Muscle of leg (tissue), 16 donors: ENCODE measurements at places on chromosomes 6 and 20. TPM values are rescaled to one million over a fixed set of nuclear protein-coding genes. Genes with fewer than 3 reads are reported as not detected.

- no peak overlapping the region for H3K4me3 ChIP-seq
- H3K27ac ChIP-seq = no peak overlapping the region
- H3K27me3 ChIP-seq = no peaks in the 10 kb centered on the region
- no peaks in the 10 kb centered on the region for H3K36me3 ChIP-seq
Measured at GRCh38 chr6:133743621-133744020, 145.3 kb upstream of the TCF21 start.

PRSS35 gene
- 102 TPM for total RNA-seq

DNA sequence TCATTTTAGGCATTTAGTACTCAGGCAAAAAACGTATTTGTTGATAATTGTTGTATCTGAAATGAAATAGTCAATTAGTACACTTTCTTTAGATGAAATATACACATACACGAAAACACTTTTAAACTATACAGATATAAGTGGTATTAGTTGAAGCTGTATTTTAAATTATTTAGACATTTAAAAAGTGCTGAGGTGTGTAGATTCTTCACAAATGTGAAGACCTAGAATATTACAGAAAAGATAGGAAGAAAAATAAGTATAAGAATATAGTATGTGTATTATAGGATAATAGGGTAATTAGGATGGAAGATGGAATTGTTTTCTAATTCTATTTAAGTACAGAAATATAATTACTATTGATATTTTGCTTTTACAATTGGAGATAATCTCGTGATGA is 4.6 kb downstream of the ZFAND3 start:
- H3K27me3 ChIP-seq = no peaks in the 10 kb centered on the region
- H3K4me3 ChIP-seq = no peak overlapping the region
- H3K36me3 ChIP-seq = peaks cover 3% of the 10 kb centered on the region
- peaks cover 19% of the 10 kb centered on the region for H3K4me1 ChIP-seq
- DNase-seq = no peak
- no peak overlapping the region for H3K27ac ChIP-seq

DNA sequence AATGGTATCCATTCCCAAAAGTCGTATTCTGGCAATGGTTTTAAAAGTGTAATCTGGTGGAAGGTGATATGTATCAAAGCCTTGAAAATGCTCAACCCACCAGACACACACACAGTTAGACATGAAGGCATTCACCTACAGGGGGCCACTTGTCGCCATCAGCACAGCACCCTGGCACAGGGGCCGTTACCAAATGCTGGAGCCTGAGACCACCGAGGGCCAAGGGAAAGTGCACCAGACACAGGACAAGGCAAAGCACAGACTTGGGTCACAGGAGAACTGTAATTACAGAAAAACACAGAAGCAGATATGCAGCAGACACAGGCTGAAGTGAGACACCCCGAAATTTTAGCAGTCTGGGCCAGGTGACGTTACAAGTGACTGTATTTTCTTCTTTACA is 9.3 kb downstream of the TAF4 start:
- no peak for DNase-seq
- H3K4me1 ChIP-seq = peaks cover 4% of the 10 kb centered on the region
- no peak overlapping the region for H3K27ac ChIP-seq

- H3K4me3 ChIP-seq = no peak overlapping the region
- DNase-seq = no peak
- H3K4me1 ChIP-seq = no peaks in the 10 kb centered on the region
- peaks cover 29% of the 10 kb centered on the region for H3K36me3 ChIP-seq
- no peak overlapping the region for H3K27ac ChIP-seq
Measured at GRCh38 chr20:1438361-1438760, 28.3 kb downstream of the NSFL1C start.

AVP gene
- 0.18 TPM for total RNA-seq

DNA sequence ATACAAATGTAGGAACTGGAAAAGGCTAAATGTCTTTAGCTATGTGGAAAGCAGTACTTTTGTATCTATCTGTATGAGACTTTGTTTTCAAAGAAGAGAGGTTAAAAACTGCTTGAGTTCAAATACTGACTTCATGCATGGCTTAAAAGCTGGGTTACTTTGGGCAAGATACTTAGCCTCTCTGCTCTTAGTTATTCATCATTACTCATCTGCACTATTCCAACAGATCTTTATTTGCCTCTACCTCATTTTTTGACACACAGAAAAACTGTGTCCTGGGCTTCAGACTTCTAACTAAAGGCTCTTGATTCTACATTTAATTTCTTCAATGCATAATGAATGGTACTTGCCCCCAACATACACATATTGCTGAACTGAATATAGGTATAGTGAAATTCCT is 114.8 kb downstream of the DST start:
- no peak overlapping the region for H3K27ac ChIP-seq
- H3K36me3 ChIP-seq = peaks cover 35% of the 10 kb centered on the region
- no peaks in the 10 kb centered on the region for H3K27me3 ChIP-seq

- peaks cover 13% of the 10 kb centered on the region for H3K36me3 ChIP-seq
- H3K27me3 ChIP-seq = no peaks in the 10 kb centered on the region
- peak overlapping the region; percentile 90 for H3K4me3 ChIP-seq
- peak overlapping the region; percentile 92 for H3K27ac ChIP-seq
Measured at GRCh38 chr6:24666097-24666640, 530 bp downstream of the TDP2 start.

DNA sequence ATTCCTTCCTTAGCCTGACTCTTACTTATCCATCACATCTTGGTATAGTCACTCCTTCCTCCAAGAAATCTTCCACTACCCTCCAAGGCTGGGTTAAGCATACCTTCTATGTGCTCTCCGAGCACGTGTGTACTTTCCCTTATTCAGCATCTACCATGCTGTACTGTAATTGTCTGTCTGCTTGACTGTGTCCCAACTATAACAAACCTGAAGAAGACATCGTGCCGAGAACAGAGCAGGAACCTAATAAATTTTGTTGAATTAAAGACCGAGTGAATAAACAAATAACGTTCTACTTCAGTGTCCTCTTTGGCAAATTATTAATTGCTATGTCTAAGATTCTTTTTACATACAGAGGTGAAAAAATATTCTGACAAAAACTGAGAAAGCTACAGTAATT is 35.8 kb downstream of the USP49 start:
- no peaks in the 10 kb centered on the region for H3K27me3 ChIP-seq
- H3K36me3 ChIP-seq = no peaks in the 10 kb centered on the region
- H3K4me3 ChIP-seq = no peak overlapping the region
- no peaks in the 10 kb centered on the region for H3K4me1 ChIP-seq
- no peak for DNase-seq

GSTA1 gene
- total RNA-seq = not detected

- H3K27ac ChIP-seq = no peak overlapping the region
- no peaks in the 10 kb centered on the region for H3K27me3 ChIP-seq
- DNase-seq = no peak
- H3K36me3 ChIP-seq = no peaks in the 10 kb centered on the region
Measured at GRCh38 chr20:25251558-25251957, 3.7 kb downstream of the PYGB start.

GRCh38 chr20:20896606-20897005 is 184.2 kb upstream of the RALGAPA2 start:
- H3K4me1 ChIP-seq = peaks cover 11% of the 10 kb centered on the region
- no peaks in the 10 kb centered on the region for H3K36me3 ChIP-seq
- DNase-seq = peak; percentile 79
- no peak overlapping the region for H3K4me3 ChIP-seq
- H3K27ac ChIP-seq = no peak overlapping the region

GRCh38 chr6:114449659-114450058 is 106.8 kb upstream of the HS3ST5 start:
- no peaks in the 10 kb centered on the region for H3K4me1 ChIP-seq
- no peak for DNase-seq

DNA sequence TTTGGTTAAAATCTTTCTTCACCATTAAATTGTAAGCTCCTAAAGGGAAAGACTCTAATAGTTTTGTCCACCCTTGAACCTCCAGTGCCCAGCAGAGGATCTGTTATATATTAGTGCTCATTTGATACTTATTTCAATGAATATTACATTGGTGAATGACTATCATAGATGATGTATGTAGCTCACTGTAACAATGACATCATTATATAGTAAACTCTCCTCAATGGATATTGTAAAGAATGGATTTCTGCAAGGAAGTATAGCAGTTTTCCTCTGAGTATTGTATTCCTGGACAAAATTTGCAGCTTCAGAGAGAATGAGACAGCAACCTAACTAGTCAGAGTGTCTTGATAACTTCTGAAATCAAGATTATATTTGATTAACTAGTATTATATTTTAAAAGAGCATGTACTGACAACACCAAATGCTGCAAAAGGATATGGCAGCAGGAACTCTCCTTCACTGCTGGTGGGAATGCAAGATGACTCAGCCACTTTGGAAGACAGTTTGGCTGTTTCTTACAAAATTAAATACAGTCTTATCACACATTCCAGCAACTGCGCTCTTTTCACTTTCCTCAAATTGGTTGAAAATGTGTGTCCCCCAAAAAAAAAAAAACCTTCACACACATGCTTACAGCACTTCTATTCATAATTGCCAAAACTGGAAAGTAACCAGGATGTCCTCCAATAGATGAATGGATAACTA is 189.8 kb upstream of the OPRM1 start:
- no peaks in the 10 kb centered on the region for H3K4me1 ChIP-seq
- no peaks in the 10 kb centered on the region for H3K27me3 ChIP-seq
- no peak overlapping the region for H3K27ac ChIP-seq
- no peak overlapping the region for H3K4me3 ChIP-seq

ABT1 gene
- total RNA-seq = 10.7 TPM

DNA sequence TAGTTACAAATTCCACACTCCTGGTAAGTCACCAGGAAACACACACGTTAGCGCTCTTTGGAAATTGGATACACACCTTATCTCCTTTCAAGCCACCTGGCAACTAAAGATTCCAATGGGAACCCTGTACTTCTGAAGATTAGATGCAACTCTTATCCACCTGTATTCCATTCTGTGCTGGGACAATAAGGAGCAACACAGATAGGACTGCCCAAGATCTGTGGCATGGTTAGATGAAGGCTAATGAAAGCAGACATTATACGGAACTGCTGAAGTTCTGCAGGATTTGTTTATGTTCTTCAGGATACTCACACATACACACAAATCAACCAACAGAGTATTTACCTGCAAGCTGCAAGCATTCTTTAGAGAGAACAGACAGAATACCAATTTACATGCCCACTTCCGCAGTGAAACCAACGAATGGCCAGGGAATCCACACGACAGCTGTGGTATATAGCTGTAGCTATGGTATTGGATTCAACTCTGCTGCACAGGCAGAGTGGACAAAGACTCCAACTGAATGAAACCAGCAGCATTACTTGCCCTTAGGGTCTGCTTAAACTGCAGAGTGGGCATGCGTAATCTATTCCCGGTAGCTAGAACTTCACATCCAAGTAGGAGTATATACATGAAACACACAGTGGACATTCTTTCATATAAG is 12.0 kb downstream of the NCOA5 start:
- H3K4me3 ChIP-seq = no peak overlapping the region
- H3K4me1 ChIP-seq = no peaks in the 10 kb centered on the region
- H3K27me3 ChIP-seq = no peaks in the 10 kb centered on the region

GRCh38 chr6:124073021-124073420 is 269.4 kb downstream of the NKAIN2 start:
- no peaks in the 10 kb centered on the region for H3K36me3 ChIP-seq
- H3K4me3 ChIP-seq = no peak overlapping the region
- no peak for DNase-seq
- no peaks in the 10 kb centered on the region for H3K27me3 ChIP-seq
- H3K4me1 ChIP-seq = peaks cover 13% of the 10 kb centered on the region
- no peak overlapping the region for H3K27ac ChIP-seq

- H3K27ac ChIP-seq = no peak overlapping the region
- no peaks in the 10 kb centered on the region for H3K27me3 ChIP-seq
- H3K4me3 ChIP-seq = no peak overlapping the region
- H3K36me3 ChIP-seq = peaks cover 28% of the 10 kb centered on the region
- DNase-seq = no peak
Measured at GRCh38 chr6:39855356-39855995, 63.3 kb downstream of the DAAM2 start.

DNA sequence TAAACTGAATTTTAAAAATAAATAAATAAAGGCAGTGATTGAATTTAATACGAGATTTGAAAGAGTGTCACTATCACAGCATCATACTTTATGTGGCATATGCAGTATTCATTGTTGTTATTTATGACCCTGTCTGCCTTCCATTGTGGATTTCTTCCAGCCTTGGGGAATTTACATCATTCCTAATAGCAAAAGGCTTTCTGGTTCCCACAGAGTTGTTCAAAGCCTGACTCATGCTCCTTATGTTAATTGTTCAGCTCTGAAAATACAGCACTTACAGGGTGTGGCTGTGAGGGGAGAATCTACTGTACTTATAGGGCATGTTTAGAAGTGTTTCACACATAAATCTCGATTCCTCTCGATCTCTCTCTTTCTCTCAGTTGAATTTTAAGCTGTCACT is 54.4 kb downstream of the JAG1 start:
- peak; percentile 87 for DNase-seq
- peak overlapping the region; percentile 60 for H3K27ac ChIP-seq
- H3K27me3 ChIP-seq = no peaks in the 10 kb centered on the region
- H3K4me1 ChIP-seq = peaks cover 12% of the 10 kb centered on the region
- no peak overlapping the region for H3K4me3 ChIP-seq
- H3K36me3 ChIP-seq = no peaks in the 10 kb centered on the region

DNA sequence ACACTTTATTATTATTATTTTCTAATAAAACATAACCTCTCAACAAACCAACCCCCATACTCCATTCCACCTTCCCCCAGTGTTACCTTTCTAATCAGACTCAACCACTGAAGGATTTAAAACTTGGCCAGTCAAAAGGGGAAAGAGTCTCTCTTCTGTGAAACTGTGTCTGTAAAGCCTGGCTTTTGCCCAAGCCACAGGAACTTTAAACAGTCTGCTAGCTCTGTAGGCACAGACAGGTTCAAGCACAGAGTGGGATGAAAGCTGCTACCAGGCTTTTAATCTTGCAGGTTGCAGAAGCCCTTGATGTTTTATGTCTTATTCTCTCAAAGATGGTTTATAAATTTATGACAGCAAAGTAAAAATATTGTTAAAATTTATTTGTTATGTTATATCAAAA is 585.7 kb downstream of the TENT5A start:
- H3K4me3 ChIP-seq = no peak overlapping the region
- no peaks in the 10 kb centered on the region for H3K36me3 ChIP-seq
- H3K4me1 ChIP-seq = no peaks in the 10 kb centered on the region
- no peaks in the 10 kb centered on the region for H3K27me3 ChIP-seq
- DNase-seq = no peak
- no peak overlapping the region for H3K27ac ChIP-seq

- no peak for DNase-seq
- H3K4me3 ChIP-seq = no peak overlapping the region
- no peaks in the 10 kb centered on the region for H3K27me3 ChIP-seq
- no peaks in the 10 kb centered on the region for H3K36me3 ChIP-seq
- no peak overlapping the region for H3K27ac ChIP-seq
Measured at GRCh38 chr6:48426636-48427035, 315.6 kb upstream of the PTCHD4 start.

- no peaks in the 10 kb centered on the region for H3K27me3 ChIP-seq
- H3K27ac ChIP-seq = no peak overlapping the region
- H3K36me3 ChIP-seq = peaks cover 25% of the 10 kb centered on the region
- H3K4me3 ChIP-seq = no peak overlapping the region
- no peaks in the 10 kb centered on the region for H3K4me1 ChIP-seq
Measured at GRCh38 chr20:21134883-21135493, 9.1 kb downstream of the KIZ start.

OR12D3 gene
- total RNA-seq = not detected
